ENCODE measurements at places on chromosomes 2 and 18.

DNA sequence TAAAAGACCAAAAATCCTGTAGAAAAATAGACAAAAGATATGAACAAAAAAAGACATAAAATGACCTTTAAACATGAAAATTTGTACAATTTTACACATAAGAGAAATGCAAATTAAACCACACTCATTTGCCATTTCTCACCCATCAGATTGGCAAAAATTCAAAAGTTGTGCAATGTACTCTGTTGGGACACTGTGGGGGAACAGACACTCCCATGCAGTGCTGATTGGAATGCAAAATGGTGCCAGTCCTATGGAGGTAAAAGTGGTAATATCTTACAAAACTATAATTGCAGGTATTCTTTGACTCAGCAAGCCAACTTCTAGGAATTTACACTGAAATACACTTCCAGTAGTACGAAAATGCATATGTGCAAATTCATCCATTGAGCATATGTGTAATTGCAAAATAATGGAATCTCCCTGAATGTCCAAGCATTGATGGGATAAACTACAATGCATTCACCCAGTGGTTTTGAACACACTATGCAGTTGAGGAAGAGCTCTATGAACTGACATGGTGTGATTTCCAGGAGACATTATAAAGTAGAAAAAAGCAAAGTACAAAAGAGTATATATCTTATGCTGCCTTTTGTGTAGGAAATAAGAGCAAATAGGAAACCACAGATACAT is 201.8 kb upstream of the ZNF521 start:
- DNase-seq, result no peak

DNA sequence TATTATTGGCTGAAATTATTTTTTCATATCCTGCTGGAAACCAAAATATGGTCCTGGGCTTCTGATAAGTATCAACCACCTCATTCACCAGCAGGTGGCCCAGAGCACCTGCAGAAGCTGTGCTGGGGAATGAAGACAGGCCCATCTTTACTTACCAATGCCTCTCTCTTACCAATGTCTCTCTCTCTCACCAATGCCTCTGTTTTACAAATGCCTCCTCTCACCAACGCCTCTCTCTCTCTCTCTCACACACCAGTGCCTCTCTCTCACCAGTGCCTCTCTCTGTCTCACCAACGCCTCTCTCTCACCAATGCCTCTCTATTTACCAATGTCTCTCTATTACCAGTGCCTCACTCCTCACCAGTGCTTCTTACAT is 2.3 kb upstream of the MAL start:
- DNase-seq, result peak; percentile 56

DNA sequence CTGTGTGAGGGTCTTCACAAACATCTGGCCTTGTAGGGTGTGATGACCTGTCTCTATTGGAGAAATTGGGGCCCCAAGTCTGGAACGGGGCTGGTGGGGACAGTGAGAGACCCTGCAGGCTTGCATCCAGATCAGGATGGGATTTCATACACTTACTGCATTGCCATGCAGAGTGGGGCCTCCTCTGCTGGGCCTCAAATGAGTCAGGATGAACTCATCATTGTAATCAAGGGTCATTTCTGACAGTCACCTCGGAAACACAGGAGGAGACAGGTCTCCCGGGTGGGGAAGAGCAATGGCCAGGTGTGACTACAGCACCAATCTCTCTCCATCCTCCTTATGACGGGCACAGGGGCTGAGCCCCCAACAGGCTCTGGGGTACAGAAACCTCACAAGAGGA is 48.1 kb upstream of the GALR1 start:
- DNase-seq, result no peak

DNA sequence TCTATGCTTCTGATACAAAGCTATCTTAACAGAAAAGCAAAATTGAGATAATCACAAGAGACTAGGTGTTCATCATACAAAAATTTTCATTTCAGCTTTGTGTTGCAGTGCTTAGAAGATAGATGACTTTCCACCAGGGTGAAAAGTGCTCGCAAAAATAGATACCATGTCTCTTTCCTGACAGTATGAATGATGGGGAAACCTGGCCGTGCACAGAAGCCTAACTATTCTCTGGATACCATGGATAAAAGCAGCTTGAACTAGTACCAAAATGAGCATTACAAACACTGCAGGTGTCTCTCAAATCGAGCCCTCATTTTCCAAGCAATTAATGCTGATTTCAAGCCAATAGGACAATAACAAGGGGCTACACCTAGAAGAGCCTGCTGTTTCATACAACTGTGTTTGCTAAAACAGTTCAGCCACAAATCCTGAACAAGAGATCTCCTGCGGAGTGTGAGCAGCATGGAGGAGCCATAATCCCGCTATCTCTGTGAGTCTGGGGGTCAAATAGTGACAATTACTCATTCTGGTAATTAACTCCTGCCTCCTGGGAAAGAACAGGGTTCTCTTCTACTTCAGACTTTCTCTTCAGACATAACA is 507.6 kb downstream of the PID1 start:
- DNase-seq, result no peak

GRCh38 chr2:1091895-1092585 is 141.4 kb downstream of the SNTG2 start:
- DNase-seq, result no peak

GRCh38 chr2:98050070-98050469 is 36.9 kb upstream of the VWA3B start:
- no peak for DNase-seq

DNA sequence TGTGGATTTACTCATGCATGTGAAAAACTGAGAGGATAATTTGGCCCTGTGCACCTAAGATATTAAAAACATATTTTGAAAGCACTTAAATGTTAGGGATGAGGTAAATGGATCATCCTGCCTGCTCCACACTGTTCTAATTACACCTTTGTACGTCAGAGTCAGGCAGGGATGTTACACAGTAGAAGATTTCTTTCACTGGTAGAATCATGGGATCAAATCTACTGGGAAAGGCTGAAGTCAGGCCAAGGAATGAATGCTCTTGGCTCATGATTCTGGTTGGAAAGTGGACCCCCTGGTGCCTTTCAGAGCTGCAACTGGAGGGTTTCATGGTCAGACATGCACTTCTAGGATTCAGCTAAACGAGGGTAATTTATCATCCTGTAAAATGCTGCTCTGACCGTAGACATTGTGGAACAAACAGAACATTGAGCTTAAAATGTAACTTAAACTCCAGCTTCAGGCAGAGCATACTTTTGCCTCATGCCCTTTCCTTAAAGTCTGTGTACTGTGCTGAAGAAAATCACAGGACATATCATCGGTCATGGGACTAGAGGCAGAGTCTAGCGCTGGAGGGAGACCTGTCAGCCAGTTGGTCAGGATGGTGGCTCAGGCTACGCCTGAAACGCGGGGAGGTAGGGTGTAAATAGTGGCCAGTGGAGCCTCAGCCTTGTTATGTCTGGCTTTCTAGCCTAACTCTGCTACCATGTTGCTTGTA is 4.9 kb downstream of the KCNE4 start:
- DNase-seq, result no peak

DNA sequence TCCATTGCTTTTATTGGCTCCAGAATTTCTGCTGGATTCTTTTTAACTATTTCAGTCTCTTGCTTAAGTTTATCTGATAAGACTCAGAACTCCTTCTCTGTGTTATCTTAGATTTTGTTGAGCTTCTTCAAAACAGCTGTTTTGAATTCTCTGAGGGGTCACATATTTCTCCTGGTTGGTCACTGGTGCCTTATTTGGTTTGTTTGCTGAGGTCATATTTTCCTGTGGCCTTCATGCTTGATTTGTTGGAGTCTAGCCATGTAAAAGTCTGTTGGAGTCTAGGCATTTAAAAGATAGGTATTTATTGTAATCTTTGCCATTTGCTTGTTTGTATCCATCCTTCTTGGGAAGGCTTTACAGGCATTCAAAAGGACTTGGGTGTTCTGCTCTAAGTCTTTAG is 398.7 kb downstream of the DSEL start:
- DNase-seq, result no peak

- no peak for DNase-seq
Measured at GRCh38 chr18:58567453-58568196, 61.3 kb downstream of the ALPK2 start.

GRCh38 chr2:21944536-21944935 is 820.8 kb downstream of the TDRD15 start:
- no peak for DNase-seq

DNA sequence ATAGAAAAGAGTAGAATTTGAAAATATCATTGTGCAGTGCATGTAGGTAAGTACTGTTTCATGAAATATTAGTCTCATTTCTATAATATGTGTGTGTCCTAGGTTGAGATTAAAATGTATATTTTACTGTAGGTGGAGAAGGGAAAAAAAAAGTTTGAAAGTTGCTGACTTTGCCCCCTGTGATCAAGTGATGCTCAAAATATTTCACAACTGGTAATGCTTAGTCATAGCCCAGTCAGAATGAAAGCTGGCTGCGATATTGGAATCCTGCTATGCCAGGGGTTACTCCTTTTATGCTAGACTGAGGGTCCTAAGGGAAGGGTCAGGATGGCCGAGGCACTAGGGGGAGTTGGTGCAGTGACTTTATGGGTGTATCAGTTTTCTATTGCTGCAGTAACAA is 19.5 kb upstream of the CFAP36 start:
- DNase-seq, result no peak

DNA sequence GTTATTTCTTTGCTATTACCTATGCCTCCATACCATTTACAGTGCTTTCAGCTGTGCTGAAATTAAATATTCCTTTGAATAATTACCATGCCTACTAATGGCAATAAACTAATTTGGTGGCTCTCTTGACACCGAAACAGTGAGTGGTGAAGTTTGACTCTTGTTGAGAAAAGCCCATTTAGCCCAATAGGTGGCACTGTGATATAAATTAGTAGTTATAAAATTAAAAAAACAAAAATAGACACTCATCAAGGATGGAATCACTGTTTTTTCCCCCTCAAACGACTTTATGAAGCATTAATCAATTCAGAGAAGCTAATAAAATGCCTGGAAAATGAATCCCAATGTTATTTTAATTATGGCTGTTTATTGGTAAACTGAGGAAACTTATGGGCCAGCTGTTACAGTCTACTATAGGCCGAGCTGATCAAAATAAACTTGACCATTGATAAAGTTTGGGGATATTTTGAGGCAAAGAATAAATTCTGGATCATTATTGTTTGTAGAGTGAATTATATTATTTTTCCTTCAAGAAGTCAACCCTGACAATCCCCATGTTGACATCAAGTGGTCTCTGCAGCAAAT is 339.6 kb downstream of the TRIB2 start:
- DNase-seq, result no peak

- DNase-seq, result no peak
Measured at GRCh38 chr2:154587739-154588138, 110.8 kb upstream of the KCNJ3 start.

- peak; percentile 43 for DNase-seq
Measured at GRCh38 chr2:157777427-157777826, 98.7 kb downstream of the ACVR1 start.

GRCh38 chr2:235756491-235756890 is 262.6 kb downstream of the AGAP1 start:
- DNase-seq, result no peak

DNA sequence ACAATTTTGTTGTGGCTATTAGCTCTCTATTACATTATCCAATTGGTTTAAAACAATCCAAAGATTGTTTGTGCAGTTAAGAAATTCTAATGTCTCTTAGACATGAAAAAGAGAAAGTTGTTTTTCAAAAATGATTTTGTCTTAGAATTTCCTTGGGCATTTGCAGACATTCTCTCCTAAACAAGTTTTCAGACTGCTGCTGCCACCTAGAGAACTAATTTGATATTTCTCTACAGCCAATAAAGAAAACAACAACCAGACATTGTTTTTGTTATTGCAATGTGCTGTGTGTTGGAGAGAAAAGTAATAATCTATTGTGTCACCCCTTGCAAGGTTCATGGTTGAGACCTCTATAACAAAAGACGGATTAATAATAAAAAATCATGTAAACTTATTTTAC is 119.0 kb upstream of the SYT4 start:
- DNase-seq, result no peak

- DNase-seq, result no peak
Measured at GRCh38 chr2:125259451-125259850, 1234.4 kb downstream of the CNTNAP5 start.

DNA sequence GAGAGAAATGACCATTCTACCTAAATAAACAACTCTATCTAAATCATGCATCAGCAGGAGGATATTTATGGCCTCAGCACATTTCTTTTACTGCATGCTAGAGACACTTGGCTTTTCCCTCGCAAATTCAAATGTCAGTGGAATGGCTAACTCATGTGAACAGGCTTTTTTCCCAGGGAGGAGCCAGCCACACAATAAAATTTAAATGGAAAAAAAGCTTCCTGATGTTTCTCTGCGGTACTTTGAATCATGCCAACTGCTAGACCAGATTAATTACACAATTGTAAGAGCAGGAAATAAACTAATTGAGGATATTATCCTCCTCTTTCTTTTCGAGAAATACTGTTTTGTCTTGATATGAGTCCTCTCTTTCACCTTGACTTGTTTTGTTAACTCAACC is 676.3 kb downstream of the IRS1 start:
- no peak for DNase-seq

GRCh38 chr2:10033251-10034006 is 9.9 kb upstream of the KLF11 start:
- no peak for DNase-seq

GRCh38 chr2:48749291-48750127 is 6.0 kb downstream of the LHCGR start:
- no peak for DNase-seq

- DNase-seq, result no peak
Measured at GRCh38 chr2:64250063-64250462, 105.8 kb upstream of the PELI1 start.

- no peak for DNase-seq
Measured at GRCh38 chr2:240239325-240239724, 98.9 kb upstream of the OTOS start.

- DNase-seq, result no peak
Measured at GRCh38 chr2:99651930-99652670, 162.3 kb upstream of the REV1 start.

DNA sequence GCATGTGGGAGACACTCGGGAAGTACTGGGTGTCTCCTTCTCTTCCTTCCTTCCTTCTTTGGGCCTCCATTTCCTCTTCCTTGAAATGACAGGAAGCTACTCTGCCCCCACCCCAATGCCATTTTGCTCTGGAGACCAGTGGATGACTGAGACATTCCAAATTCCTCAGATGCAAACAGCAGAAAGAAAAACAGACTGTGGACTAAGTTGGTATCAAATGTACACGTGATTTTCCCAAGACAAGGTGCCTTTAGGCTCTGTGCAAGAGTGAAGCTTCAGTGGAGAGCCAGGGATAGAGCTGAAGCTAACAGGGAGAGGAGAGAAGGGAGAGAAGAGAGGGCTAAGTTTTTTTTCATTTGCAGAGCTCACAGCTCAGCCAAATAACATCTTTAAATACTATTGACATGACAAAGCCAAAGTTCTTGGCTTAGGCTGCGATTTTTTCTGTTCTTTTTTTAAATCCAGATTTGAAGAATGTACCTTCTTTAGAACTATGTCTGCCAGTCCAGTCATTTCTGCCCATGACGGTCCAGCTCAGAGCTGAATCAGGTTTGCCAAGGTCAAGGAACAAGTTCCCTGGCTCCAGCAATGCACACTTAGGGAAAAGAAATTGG is 84.5 kb upstream of the LCLAT1 start:
- no peak for DNase-seq

GRCh38 chr2:42722320-42723190 is 41.4 kb downstream of the OXER1 start:
- no peak for DNase-seq

- DNase-seq, result peak; percentile 16
Measured at GRCh38 chr2:91442246-91442905, 2750.9 kb downstream of the RPIA start.

GRCh38 chr2:217387776-217388387 is 528.0 kb upstream of the TNP1 start:
- no peak for DNase-seq

GRCh38 chr2:135121016-135121657 is 69.0 kb downstream of the RAB3GAP1 start:
- no peak for DNase-seq

Data from activated CD8-positive, alpha-beta memory T cell treated with anti-CD3 and anti-CD28 coated beads, Interleukin-2, amount 50 U/mL, for 4 hours (primary cell).